ENCODE measurements at places on chromosomes 6 and 20.

GRCh38 chr20:47348539-47349142 lies 7.9 kb downstream of the ZMYND8 start:
- no peak for DNase-seq

DNA sequence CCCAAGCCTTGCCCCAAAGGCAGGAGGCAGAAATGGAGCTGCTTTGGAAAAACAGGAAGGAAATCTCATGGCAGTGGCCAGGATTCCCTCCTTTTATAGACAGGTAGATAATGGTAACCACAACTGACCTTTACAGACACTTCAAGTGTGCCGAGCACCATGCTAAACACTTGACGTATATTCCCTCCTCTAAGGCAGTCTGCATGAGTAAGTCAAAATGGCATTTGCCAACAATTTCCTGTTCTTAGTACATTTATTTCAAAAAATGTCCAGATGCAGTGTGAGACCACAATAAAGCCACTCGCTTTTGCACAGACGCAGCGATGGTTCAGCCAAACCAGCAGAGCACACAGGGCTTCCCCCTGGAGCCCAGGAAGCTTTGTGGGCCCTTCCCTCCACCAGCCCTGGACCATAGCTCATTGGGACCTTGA lies 16.5 kb upstream of the GPR6 start:
- peak; percentile 53 for DNase-seq

DNA sequence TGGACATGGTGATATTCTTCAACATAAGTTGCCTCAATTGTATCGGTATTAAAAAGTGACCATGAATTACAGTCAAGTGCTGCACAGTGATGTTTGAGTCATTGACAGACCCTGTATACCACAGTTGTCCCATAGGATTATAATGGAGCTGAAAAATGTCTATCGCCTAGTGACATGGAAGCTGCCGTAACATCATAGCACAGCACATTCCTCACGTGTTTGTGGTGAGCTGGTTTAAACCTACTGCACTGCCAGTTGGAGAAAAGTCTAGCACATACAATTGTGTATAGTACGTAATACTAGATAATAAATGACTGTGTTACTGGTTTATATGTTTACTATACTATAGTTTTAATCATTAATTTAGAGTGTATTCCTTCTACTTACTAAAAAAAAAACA lies 150.2 kb downstream of the CDH26 start:
- no peak for DNase-seq

GRCh38 chr6:160431226-160431625 lies 83.0 kb downstream of the SLC22A3 start:
- no peak for DNase-seq

DNA sequence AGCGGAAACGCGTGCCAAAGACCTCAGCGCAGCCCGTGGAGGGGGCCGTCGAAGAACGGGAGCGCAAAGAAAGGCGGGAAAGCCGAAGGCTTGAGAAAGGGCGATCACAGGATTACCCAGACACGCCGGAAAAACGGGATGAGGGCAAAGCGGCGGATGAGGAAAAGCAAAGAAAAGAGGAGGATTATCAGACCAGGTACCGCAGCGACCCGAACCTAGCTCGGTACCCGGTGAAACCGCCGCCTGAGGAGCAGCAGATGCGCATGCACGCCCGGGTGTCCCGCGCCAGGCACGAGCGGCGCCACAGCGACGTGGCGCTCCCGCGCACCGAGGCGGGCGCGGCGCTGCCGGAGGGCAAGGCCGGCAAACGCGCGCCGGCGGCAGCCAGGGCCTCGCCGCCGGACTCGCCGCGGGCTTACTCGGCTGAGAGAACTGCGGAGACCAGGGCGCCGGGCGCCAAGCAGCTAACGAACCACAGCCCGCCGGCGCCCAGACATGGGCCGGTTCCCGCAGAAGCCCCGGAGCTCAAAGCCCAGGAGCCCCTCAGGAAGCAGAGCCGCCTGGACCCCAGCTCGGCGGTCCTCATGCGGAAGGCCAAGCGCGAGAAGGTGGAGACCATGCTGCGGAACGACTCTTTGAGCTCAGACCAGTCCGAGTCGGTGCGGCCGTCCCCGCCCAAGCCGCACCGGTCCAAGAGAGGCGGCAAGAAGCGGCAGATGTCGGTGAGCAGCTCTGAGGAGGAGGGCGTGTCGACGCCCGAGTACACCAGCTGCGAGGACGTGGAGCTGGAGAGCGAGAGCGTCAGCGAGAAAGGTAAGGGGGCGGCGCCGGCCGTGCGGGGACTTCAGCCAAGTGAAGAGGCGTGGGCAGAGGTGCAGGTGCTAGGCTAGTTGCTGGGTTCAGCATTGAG lies 296.2 kb downstream of the RIMS1 start:
- DNase-seq, result peak; percentile 45

- DNase-seq, result no peak
Observed at GRCh38 chr20:4714818-4715217, 6.9 kb upstream of the PRND start.

DNA sequence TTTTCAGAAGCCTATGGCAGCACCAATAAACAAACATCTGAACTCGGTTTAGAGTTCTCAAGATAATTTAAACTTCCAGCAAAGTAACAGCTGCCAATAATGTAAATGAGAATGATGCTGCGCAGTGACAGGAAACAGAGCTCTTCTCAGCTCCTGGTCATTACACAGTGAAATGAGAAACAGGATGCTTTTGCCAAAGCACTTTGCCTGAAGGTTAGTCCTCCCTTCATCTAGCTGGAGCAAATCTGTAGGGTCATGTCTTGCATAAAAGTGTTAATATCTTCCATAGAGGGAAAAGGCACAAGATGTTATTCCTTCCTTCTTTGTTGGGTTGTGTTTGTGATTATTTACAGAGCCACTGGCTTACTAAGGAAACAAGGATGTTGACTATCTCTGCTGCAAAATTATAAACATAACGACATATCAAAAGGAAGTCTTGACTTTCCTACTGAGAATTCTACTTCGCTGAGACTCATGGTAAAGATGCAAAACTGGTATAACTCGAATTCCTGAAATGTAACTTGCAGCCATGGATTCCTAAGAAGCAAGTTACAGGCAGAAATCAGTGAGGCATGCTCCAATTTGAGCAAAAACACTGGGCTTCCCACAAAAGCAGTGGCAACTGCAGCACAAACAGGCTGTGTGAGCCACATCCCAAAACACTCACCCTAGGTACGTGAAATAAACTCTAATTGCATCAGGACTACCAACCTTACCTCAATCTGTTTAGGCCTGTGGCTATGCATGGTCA lies 102.5 kb upstream of the BEND6 start:
- DNase-seq, result no peak

GRCh38 chr6:52016915-52017748 lies 70.3 kb downstream of the PKHD1 start:
- no peak for DNase-seq

DNA sequence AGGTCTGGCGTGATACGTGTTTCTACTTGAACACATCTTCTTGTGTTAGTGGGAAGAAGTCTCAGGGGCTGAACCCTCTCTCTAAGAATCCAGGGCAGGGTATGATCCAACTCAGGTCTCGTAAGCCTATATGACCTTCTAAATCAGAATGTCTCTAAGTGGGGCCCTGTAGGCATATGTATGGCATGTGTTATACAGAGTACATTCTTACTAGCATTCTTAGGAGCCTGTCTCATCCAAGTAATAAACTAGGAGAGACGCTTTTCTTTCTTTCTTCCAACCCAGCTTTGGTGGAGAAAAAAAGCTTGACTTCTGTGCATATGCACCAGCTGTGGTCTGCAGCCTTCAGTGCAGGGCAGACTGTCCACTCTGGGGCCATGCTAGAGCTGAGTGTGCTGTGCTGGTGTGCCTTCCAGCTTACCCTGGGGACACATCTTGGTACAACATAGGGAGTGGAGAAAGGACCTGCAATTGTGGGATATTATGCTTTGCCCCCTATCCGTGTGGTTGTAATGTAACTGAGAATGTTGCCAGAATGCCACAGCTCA lies 47.3 kb downstream of the L3MBTL3 start:
- no peak for DNase-seq

DNA sequence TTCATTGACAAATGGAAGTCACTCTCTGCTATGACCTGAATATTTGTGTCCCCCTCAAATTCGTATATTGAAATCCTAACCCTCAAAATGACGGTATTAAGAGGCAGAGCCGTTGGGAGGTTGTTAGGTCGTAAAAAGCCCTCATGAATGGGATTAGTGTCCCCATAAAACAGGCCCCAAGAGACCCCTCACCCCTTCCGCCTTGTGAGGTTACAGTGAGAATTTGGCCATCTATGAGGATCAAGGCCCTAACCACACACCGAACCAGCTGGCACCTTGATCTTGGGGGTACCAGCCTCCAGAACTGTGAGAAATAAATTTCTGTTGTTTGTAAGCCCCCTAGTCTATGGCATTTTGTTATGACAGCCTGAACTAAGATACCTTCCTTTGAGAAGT lies 52.5 kb upstream of the SLC22A16 start:
- DNase-seq, result no peak

GRCh38 chr6:85382541-85382940 lies 67.3 kb upstream of the NT5E start:
- no peak for DNase-seq

GRCh38 chr20:59349277-59349676 lies 48.9 kb downstream of the EDN3 start:
- DNase-seq, result no peak

DNA sequence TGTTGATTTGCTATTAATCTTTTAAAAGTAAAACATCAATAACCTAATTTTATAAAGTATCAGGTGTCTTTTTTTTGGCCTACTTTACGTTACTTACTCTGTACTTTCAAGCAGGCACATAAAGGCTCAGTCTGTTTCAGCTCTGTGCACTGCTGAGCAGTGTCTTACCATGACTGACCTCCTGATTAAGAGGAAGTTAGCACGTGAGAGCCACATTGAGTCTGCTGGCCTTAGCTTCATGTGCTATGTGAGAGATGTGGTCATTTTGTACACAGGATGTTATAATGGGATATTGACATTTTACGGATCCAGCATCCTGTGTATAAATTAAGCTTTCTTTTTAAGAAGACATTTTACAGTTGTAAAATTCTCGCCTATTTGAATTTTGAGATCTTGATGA lies 31.9 kb downstream of the ARID1B start:
- no peak for DNase-seq

GRCh38 chr20:16066571-16066970 lies 506.7 kb downstream of the KIF16B start:
- no peak for DNase-seq

GRCh38 chr6:2632368-2632767 lies 118.4 kb downstream of the MYLK4 start:
- no peak for DNase-seq

GRCh38 chr20:19750101-19750606 lies 7.9 kb upstream of the RIN2 start:
- DNase-seq, result no peak

GRCh38 chr6:27599859-27600532 lies 127.1 kb upstream of the ZNF184 start:
- no peak for DNase-seq

DNA sequence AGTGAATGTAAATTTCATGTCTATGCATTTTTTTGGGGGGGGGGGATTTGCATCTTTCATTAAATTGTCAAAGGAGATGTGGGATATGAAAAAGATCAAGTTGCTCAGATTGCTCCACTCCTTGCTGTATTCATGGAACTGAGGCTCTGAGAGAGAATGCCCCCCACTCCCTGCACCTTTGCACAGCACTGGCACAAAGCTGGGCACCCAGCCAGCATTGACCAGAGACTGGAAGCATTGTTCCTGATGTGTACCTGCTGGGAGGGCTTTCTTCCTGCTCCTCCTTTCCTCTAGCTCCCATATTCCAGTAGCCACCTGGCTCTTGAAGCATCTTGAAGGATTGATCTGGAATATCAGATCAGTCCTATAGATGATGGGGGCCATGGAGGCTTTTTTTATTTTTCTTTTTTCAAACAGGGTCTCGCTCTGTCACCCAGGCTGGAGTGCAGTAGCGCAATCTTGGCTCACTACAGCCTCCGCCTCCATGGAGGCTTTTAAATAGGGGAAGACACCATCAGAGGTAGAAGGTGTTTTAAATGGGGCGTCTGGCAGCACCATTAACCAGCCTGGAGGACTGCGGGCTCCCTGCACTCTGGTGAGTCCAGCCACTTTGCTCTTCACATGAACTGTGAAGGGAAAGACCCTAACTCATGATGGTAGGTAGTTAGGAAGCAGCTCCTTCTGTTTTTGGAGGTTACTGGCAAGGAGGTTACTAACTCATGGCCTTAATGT lies 10.9 kb downstream of the DUSP15 start:
- DNase-seq, result no peak

DNA sequence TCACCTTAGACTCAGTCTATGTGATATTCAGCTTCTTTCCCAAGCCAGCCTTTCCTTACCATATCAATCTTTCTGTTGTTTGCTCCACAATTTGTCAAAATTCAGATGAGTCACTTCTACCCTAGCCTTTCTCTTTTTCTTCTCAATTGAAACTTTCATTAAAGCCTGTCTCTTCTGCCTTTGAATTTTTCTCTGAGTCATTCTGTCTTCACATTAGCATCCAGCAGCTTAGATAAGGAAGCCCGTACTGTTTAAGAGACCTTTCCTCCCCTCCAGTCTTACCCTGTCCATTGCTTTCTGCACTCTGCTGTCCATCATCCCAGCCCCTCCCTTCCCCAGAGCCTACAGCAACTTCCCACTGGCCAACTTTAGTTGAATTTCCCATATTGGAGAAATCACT lies 34.9 kb upstream of the RALGAPA2 start:
- DNase-seq, result no peak

DNA sequence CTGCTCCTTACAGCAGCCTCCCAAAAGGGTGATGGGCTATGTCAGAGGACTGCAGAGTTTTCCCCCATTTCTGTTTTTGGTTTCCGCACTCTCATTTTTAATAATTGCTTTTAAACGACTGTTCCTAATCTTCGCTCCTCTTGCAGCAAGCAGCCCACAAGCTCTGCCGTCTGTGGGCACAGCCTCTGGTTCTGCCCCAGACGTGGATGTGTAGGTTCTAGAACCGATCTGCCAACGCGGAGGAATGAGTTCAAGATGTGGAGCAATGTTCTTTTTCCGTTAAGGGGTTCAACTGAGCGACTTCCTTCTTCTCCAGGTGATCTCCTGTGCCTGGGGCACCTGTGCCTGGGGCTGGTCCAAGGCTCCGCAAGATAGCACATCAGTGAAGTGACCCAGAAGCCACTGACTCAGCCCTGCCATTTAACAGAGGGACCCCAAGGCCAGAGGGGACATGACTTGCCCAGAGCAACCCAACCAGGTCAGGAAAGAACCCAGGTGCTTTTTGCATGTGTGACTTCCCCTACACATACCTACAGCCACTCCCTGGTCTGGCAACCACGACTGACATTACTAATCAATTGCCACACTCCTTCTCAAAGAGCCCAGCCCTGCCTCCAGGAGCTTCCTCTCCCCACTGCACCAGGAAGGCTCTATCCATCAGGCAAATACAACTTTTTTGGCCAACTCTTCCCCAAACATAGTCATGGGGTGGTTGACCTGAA lies 22.7 kb downstream of the PMEPA1 start:
- peak; percentile 95 for DNase-seq

Measured in RWPE1 (cell line).